Astrocyte of the spinal cord (primary cell): ENCODE measurements at places on chromosomes 1 and 21.
A peak's percentile ranks its signal among the peaks of the same experiment; 100 is the strongest.

DNA sequence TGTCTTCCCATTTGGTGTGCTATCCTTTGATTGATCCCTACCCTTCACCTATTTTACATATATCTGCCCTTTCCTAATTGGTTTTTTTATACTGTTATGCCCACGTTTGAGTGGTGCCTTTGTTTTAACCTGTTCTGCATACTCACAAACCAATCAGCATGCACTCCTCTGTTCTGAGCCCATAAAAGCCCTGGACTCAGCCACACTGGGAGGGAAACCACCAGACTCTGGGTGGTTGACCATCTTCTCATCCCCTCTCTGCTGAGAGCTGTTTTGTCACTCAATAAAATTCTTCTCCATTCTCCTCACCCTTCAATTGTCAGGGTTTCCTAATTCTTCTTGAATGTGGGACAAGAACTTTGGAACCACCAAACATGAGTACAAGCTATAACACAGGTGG, 989.8 kb downstream of the ADGRL2 start:
- DNase-seq, result no peak

- DNase-seq, result no peak
Observed at GRCh38 chr1:17067465-17068240, 13.8 kb upstream of the SDHB start.

DNA sequence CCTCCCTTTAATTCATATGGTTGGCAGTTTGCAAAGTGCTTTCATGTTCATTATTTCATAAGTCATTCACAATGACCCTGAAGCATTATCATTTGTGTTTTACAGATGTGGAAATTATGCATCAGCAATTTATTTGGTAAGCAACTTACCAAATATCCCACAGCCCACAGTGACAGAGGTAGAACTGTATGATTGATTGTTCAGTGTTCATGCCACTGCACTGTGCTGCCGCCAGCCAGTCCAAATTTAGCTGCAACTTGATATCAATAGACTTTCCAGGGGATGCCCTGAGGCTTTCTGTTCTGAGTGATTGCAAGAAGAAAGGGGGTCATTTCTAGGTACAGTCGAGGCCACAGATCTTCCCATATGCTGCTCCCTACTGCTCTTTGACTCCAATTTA, 380.3 kb downstream of the PLPP3 start:
- no peak for DNase-seq

GRCh38 chr1:22711591-22712501, 1.2 kb downstream of the EPHB2 start:
- peak; percentile 38 for DNase-seq

DNA sequence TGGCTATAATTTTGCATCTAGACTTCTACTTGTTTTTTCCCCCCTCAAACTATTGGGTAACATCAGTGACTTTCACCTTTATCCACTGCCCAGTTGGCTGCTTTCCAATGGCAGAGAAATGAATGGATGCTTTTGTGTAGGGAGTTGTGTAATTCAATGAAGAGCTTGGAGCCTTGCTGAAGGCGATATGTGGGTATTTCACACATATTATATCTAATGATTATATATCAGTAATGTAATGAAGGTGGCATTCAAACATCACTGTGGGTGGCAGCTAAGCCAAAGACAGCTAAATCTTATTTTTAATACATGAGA, 81.2 kb downstream of the TGFB2 start:
- peak; percentile 44 for DNase-seq

GRCh38 chr1:27296773-27297291, 25.1 kb upstream of the TMEM222 start:
- DNase-seq, result peak; percentile 59

DNA sequence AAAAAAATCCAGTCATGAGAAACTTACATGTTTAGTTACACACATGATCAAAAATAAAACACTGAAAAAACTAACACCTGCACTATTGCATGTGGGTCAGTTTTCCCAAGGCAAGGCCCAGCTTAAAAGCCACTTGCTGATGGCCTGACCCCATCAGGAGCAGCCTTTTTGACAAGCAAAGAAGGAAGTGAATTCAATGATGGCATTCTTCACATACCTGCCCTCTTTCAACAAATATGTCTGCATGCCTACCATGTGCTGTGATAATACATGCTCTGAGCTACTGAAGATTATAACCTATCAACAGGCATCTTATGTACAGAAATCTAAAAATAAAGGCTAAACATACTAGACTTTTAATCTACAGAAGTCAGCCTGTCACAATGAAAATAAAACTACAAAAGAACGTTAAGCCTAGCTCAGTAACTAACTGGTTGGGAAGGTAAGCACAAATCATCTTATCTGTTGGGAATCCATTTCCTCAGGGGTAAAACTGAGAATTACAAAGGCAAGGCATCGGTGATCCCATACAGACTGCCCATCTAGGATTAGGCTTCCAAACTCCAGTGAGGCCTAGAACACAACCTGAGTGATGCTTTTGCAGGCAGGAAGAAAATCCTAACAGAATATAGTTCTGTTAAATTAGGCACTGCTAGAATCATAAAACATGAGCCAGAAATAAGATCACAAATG, 14.5 kb downstream of the SORT1 start:
- no peak for DNase-seq

DNA sequence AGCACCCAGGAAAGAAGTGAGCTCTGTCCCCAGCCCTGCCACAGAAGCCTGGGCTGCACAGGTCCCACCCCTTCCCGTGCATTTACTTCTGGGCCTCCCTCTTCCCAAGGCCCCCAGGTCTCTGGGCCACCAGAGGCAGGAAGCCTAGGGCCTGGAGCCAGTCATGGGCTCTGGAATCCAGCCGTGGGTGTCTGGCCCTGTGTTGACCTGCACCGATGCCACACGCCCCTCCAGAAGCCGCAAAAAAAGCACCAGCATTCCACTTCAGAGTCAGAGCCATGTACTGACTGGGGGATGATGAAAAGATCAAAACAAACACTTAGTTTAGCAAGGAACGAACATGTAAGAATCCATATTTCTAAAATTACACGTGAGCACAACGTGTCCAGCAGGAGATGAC, 141.7 kb downstream of the NPHP4 start:
- DNase-seq, result no peak
